Stomach (tissue), 19 donors: ENCODE measurements at places on chromosomes 3 and 15. TPM values are rescaled to one million over a fixed set of nuclear protein-coding genes. Genes with fewer than 3 reads are reported as not detected.
A peak's percentile ranks its signal among the peaks of the same experiment; 100 is the strongest.

The SH3GL3 gene
- total RNA-seq: not detected

GRCh38 chr3:155995525-155996370, 124.6 kb upstream of the KCNAB1 start:
- DNase-seq: peak; percentile 30
- no peaks in the 10 kb centered on the region for H3K36me3 ChIP-seq
- H3K4me3 ChIP-seq: no peak overlapping the region
- H3K4me1 ChIP-seq: no peaks in the 10 kb centered on the region
- no peaks in the 10 kb centered on the region for H3K27me3 ChIP-seq

DNA sequence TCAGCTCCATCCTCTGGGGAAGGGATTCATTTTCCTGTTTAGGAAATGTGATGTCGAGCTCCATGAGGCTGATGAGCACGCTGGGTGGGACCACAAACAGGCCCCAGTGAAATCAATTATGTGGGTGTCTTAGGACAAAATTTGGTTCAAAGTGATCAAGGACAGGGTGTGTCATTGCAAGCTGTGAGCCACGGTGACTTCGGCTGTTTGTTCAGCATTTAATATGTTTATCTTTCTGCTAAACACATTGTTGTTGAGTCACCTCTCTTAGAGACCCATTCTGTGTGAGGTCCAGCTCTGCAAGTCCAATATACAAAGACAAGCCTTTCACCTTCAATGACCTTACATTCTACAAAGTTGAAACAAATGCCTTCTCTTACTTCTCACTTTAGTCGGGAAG, 41.3 kb downstream of the SSR3 start:
- no peak overlapping the region for H3K27ac ChIP-seq
- H3K4me3 ChIP-seq: no peak overlapping the region
- DNase-seq: peak; percentile 27
- H3K4me1 ChIP-seq: peaks cover 23% of the 10 kb centered on the region
- H3K27me3 ChIP-seq: no peaks in the 10 kb centered on the region

DNA sequence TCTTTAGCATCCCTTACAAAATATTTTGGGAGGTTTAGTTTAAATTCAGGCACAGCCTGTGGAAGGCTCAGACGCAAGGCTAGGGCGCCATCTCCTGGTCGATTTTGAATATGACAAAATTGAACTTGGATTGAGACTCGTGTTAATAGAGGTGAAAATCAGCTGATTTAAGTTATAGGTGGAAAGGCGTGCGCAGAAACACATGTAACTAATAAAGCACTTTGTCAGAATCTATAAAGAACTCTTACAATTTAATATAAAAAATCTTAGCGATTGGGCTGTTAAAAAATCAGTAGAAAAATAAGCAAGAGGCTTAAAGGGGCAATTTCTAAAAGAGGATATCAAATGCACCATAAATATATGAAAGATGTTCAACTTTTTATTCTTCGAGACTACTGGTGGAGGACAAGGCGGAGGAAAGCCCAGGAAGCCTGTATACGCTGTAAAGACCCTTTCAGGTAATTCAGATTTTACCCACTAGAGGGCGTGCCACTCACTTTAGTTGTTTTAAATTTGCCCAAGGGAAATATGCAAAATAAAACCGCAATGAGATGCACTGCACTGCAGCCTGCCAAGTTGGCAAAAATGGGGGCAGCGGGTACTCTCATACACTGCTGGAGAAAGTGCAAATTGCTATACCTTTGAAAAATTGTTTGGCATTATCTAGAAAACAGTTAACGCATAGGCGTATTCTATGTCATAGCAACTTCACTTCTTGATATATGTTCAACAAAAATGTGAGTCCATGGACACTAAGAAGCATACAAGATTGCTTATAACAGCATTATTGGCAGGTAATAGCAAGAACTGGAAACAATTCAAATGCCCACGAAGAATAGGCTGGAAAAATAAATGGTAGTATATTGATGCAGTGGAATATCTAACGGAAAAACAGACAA, 64.7 kb downstream of the SLC30A4 start:
- DNase-seq: peak; percentile 93
- peak overlapping the region; percentile 88 for H3K27ac ChIP-seq
- peak overlapping the region; percentile 49 for H3K4me3 ChIP-seq
- peaks cover 54% of the 10 kb centered on the region for H3K4me1 ChIP-seq

The MAP1A gene
- total RNA-seq: 4.8 TPM

DNA sequence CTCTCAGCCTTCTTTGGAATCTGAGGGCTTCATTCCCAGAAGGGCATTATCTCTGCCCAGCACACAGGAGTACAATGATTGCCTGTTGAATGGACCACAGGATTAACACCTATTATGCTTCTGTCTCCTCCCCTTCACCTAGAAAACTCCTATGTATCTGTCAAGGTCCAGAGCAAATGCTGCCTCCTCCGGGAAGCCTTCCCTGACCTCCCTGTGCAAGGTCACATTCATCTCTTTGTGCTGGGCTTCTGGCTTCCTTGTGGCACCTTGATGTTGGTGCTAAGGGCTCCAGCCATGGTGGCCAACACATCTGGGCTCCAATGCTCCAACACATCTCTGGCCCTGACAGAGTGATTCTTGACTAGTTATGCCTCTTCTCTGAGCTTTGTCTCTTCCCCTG, 49.9 kb upstream of the ATP2B2 start:
- no peaks in the 10 kb centered on the region for H3K36me3 ChIP-seq
- no peak overlapping the region for H3K27ac ChIP-seq
- H3K27me3 ChIP-seq: no peaks in the 10 kb centered on the region
- H3K4me3 ChIP-seq: no peak overlapping the region
- DNase-seq: no peak
- no peaks in the 10 kb centered on the region for H3K4me1 ChIP-seq

DNA sequence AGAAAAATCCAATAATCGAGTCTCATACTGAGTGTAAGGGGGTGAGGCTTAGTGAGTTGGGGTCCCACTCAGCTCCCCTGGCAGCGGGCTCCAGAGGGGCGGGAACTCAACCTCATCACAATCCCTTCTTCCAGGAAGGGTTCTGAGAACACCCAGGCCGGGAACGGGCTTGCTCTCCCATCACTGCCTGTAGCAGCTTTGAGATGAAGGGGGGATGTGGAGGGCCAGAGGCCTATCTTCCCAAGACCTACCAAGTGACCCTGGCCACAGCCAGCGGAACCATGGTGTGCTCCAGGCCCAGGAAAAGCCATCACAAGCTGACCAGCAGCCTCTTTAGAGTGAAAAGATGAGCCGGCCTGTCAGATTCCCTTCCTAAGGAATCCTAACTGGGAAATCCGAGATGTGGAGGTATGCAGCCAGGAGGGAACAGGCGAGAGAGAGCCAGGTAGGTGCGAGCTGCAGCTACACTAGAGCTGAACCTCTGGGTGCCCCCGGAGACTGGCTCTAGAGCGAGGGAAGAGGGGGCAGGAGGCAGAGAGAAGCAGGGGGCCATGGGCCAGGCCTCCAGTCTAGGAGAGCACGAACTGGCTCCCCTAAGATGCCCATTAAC, 18.5 kb downstream of the GRAMD2A start:
- H3K4me3 ChIP-seq: no peak overlapping the region
- H3K27me3 ChIP-seq: peaks cover 4% of the 10 kb centered on the region
- peaks cover 6% of the 10 kb centered on the region for H3K4me1 ChIP-seq
- DNase-seq: no peak
- no peak overlapping the region for H3K27ac ChIP-seq
- H3K36me3 ChIP-seq: no peaks in the 10 kb centered on the region

DNA sequence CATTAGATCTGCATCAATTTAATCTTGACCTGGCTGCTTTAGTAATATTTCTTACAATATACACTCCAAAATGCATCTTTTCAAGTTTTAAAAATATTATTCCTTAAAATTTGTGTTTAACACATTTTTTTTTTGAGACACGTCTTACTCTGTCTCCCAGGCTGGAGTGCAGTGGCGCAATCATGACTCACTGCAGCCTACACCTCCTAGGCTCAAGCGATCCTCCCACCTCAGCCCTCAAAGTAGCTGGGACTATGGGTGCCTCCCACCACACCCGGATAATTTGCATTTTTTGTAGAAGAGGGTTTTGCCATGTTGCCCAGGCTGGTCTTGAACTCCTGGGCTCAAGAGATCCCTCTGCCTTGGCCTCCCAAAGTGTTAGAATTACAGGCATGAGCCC, 73.6 kb downstream of the ETV5 start:
- no peaks in the 10 kb centered on the region for H3K36me3 ChIP-seq
- no peaks in the 10 kb centered on the region for H3K27me3 ChIP-seq
- H3K4me1 ChIP-seq: no peaks in the 10 kb centered on the region
- H3K27ac ChIP-seq: no peak overlapping the region
- no peak overlapping the region for H3K4me3 ChIP-seq
- DNase-seq: no peak

GRCh38 chr3:31079689-31080088, 185.2 kb upstream of the GADL1 start:
- no peak overlapping the region for H3K4me3 ChIP-seq
- H3K27ac ChIP-seq: no peak overlapping the region
- no peaks in the 10 kb centered on the region for H3K27me3 ChIP-seq

The SERF2 gene
- total RNA-seq: 317 TPM

The GUCA1C gene
- not detected for total RNA-seq

DNA sequence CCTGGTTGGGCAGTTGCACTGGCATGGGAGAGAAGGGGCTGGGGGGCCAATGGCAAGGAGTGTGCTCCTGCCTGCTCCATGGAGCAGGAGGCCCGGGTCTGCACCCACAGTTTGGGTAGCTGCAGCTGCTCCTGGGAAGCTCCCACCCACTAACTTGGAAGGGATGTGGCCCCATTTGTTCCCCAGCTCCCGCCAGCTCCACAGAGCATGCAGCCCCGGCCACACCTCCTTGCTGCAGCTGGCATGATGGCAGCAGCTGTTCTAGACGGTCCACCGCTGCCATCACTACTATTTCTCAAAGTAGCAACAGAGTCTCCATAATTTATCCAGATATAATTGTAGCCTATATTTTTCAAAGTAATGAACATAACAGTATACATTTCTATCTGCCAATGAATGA, 65.8 kb downstream of the PIK3CB start:
- no peak for DNase-seq
- no peaks in the 10 kb centered on the region for H3K36me3 ChIP-seq
- H3K27me3 ChIP-seq: no peaks in the 10 kb centered on the region
- H3K4me3 ChIP-seq: no peak overlapping the region
- no peak overlapping the region for H3K27ac ChIP-seq

GRCh38 chr3:143135150-143135549, 15.6 kb downstream of the CHST2 start:
- H3K4me1 ChIP-seq: no peaks in the 10 kb centered on the region
- no peak overlapping the region for H3K4me3 ChIP-seq
- H3K27me3 ChIP-seq: no peaks in the 10 kb centered on the region
- no peak overlapping the region for H3K27ac ChIP-seq
- no peak for DNase-seq
- no peaks in the 10 kb centered on the region for H3K36me3 ChIP-seq

DNA sequence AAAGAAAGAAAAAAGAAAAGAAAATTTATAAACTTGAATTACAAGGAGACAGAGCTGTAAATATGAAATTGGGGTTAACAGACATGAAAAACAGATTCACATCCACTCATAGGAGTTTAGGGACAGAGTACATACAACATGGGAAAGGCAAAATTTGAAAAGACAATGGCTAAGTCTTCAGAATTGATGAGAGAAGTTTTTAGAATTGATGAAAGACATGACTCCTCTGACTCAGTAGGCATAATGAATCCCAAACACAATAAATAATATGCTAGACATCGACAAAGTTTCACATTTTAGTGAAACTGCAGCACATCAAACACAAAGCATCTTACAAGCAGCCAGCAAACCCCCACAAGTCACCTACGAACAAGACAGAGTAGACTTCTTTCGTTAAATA, 84.4 kb upstream of the MELTF start:
- H3K4me3 ChIP-seq: no peak overlapping the region
- H3K36me3 ChIP-seq: peaks cover 31% of the 10 kb centered on the region
- no peak for DNase-seq
- no peaks in the 10 kb centered on the region for H3K27me3 ChIP-seq

DNA sequence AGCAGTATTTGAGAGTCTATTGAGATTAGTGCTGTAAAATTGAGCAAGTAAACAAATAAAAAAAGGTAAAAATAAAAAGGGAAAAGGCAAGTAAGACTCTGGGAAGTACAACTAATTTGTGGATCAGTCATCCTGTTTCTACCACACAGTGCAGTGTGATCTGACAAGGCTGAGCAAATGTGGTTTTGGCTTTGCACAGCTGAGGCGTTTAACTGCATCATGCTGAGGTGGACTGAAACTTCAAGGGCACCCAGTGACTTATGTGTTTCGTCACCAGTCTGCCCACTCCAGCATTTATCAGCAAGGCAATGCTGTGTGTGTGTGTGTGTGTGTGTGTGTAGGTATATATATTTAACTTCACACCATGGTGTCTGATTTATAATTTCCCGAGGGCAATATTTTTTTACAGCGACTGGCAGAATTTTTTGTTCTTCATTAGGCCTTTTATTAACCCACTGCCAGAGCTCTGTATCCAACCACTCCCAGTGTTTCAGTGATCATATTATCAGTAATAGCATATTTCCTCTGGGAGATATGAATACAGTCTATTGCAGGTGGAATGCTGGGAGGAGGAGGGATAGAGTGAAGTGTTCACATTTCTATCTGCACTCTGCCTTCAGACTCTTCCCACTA, 131.5 kb upstream of the SATB1 start:
- peaks cover 7% of the 10 kb centered on the region for H3K4me1 ChIP-seq
- H3K27ac ChIP-seq: no peak overlapping the region
- no peak overlapping the region for H3K4me3 ChIP-seq
- DNase-seq: peak; percentile 67
- no peaks in the 10 kb centered on the region for H3K36me3 ChIP-seq

GRCh38 chr3:121855555-121855954, 20.5 kb downstream of the EAF2 start:
- no peaks in the 10 kb centered on the region for H3K27me3 ChIP-seq
- peak; percentile 24 for DNase-seq
- H3K4me1 ChIP-seq: no peaks in the 10 kb centered on the region

DNA sequence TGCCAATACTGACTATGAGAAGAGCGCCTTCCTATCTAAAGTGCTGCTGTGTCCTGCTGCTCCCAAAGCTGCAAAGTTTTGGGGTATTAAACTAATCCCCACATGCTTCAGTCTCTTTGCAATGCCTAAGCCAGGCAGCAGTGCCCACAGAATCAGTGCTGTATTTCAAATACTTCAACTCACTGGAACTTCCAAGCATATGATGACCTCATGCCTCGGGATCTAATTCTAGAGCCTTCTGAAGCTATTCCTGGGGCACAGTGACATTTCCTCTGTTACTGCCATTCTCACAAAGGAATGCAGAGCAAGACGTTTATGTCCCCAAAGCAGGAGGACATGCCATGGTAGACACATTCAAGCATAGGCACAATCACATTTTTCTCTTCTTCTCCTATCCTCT, 78.5 kb downstream of the CD200 start:
- DNase-seq: no peak
- no peaks in the 10 kb centered on the region for H3K27me3 ChIP-seq
- no peak overlapping the region for H3K4me3 ChIP-seq
- H3K4me1 ChIP-seq: no peaks in the 10 kb centered on the region
- H3K27ac ChIP-seq: no peak overlapping the region

- H3K4me1 ChIP-seq: peaks cover 12% of the 10 kb centered on the region
- no peak overlapping the region for H3K27ac ChIP-seq
- no peak for DNase-seq
- H3K27me3 ChIP-seq: no peaks in the 10 kb centered on the region
- no peak overlapping the region for H3K4me3 ChIP-seq
Measured at GRCh38 chr3:71260782-71261181, 322.7 kb downstream of the FOXP1 start.

- no peaks in the 10 kb centered on the region for H3K36me3 ChIP-seq
- no peak for DNase-seq
- no peak overlapping the region for H3K27ac ChIP-seq
- H3K27me3 ChIP-seq: no peaks in the 10 kb centered on the region
- no peak overlapping the region for H3K4me3 ChIP-seq
Measured at GRCh38 chr15:71746719-71747118, 63.6 kb upstream of the NR2E3 start.

The C3orf62 gene
- 4.7 TPM for total RNA-seq

The TRIP4 gene
- 1.8 TPM for total RNA-seq

GRCh38 chr3:129268396-129268795, 10.3 kb upstream of the HMCES start:
- H3K4me3 ChIP-seq: no peak overlapping the region
- no peaks in the 10 kb centered on the region for H3K27me3 ChIP-seq
- H3K36me3 ChIP-seq: peaks cover 100% of the 10 kb centered on the region
- DNase-seq: no peak
